Activated CD4-positive, alpha-beta memory T cell treated with anti-CD3 and anti-CD28 coated beads, Interleukin-2, amount 10 ng/mL, durations not matched to agents 7 days and 5 days (primary cell): ENCODE measurements at places on chromosomes 7 and 10. TPM values are rescaled to one million over a fixed set of nuclear protein-coding genes. Genes with fewer than 3 reads are reported as not detected.

TLX1 gene
- total RNA-seq, result not detected

GALNT11 gene
- 17.6 TPM for total RNA-seq

LRRD1 gene
- total RNA-seq, result not detected

GIMAP4 gene
- total RNA-seq, result 277 TPM

ANKRD2 gene
- not detected for total RNA-seq

ZPBP gene
- not detected for total RNA-seq

FZD1 gene
- 0.08 TPM for total RNA-seq

COL1A2 gene
- not detected for total RNA-seq

IFIT5 gene
- 45.1 TPM for total RNA-seq

CALML3 gene
- not detected for total RNA-seq

WNT8B gene
- not detected for total RNA-seq

PRSS2 gene
- total RNA-seq, result not detected

NRF1 gene
- total RNA-seq, result 21.9 TPM

SPAM1 gene
- total RNA-seq, result not detected

SCART1 gene
- 15.3 TPM for total RNA-seq

ADCY1 gene
- 3.9 TPM for total RNA-seq

CDK1 gene
- total RNA-seq, result 125 TPM

SEPTIN14 gene
- not detected for total RNA-seq

UCMA gene
- not detected for total RNA-seq

SEC24C gene
- total RNA-seq, result 108 TPM

STN1 gene
- 55.1 TPM for total RNA-seq

GSAP gene
- total RNA-seq, result 5.9 TPM

TSPAN12 gene
- not detected for total RNA-seq

LIPM gene
- not detected for total RNA-seq

TWIST1 gene
- total RNA-seq, result 2.3 TPM

CCDC172 gene
- total RNA-seq, result not detected

LBX1 gene
- total RNA-seq, result not detected

SFTPD gene
- not detected for total RNA-seq

GPR85 gene
- not detected for total RNA-seq

ZNF365 gene
- 0.23 TPM for total RNA-seq

ENTPD7 gene
- 4.1 TPM for total RNA-seq

KDM7A gene
- total RNA-seq, result 25.9 TPM

CAV1 gene
- 0.38 TPM for total RNA-seq

AP1S1 gene
- 46.7 TPM for total RNA-seq

FANK1 gene
- 0.63 TPM for total RNA-seq

SLC25A40 gene
- 54.1 TPM for total RNA-seq

ASIC3 gene
- 5.5 TPM for total RNA-seq

SUN3 gene
- not detected for total RNA-seq

TAS2R39 gene
- total RNA-seq, result not detected

TFEC gene
- total RNA-seq, result 0.05 TPM

GPC2 gene
- total RNA-seq, result 4.8 TPM

WIPF3 gene
- not detected for total RNA-seq
